ENCODE measurements at places on chromosomes 11 and 22.

GRCh38 chr11:14905104-14906033, 13.3 kb upstream of the CYP2R1 start:
- DNase-seq = peak; percentile 70

DNA sequence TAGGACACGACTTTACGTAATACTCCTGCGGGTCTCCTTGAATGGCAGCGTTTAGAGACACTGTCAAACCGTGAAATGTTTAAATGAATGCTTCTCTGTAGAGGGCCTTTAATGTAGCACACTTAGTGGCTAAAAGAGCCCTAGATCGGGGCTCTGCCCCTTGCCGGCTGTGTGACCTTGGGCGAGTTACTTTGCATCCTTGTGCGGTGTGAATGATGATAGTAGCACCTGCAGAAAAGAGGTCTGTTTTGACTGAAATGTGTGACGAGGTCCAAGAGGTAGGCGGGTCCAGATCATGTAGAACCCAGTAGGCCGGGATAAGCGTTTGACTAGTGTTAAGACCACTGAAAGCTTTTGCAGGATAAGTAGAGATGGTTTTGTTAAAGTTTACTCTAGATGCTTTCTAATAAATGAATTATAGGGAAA, 866 bp downstream of the MED17 start:
- DNase-seq = no peak

- DNase-seq = no peak
Observed at GRCh38 chr11:28619846-28620540, 511.8 kb downstream of the METTL15 start.

DNA sequence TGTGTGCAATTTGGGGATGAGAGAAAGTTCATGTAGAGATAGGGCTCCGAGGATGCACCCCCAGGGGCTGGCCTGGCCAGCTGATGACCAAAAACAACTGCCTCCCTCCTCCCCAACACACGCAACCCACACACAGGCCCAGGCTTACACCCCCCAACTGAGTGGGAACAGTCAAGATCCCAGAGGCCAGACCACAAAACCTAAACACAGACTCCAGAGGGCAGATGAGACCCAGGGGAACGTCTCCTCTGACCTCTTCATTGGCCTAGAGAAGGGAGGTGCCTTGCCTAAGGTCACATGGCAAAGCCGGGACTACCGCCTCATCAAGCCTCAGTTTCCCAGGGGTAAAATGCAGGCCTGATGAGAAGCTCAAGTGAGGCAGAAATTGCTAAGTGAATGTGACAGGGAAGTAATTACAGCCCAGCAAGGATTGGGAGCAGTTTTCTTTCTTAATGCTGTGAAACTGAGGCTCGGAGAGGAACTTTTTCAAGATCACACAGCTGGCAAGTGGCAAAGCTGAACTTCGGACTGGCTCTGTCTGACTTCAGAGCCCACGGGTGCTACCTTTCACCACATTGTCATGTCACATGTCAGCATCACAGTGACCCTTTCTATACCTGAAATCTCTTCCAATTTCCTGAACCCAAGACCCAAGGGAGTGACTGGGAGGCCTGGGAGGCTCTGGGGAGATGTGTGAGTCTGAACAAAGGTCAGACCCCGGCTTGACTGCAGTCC, 69.9 kb upstream of the WNT11 start:
- DNase-seq = no peak

- DNase-seq = peak; percentile 9
Observed at GRCh38 chr11:29448246-29448877, 568.5 kb downstream of the KCNA4 start.

- DNase-seq = no peak
Observed at GRCh38 chr22:18091916-18092526, 14.2 kb downstream of the PEX26 start.

DNA sequence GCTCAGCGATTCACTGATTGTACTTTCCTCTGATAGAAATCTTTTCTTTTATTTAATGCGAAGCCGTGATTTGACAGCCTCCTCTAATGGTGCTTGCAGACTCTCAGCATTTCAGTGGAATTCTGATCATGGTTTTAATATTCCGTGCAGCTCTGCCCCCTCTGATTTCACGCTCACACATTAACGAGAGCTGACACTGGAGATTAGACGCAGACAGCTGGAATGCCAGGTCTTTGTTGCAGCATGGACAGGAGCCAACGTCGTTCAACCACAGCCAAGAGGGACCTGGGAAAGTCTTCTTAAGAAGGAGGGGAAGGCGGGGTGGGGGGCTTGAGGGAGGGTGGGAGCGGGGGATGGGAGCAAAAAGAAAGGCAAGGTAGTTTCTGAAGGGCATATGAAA, 186.4 kb downstream of the BLID start:
- no peak for DNase-seq

GRCh38 chr11:3799873-3800272, 2.5 kb upstream of the NUP98 start:
- DNase-seq = no peak

- no peak for DNase-seq
Observed at GRCh38 chr22:16914006-16914405, 88.8 kb upstream of the XKR3 start.

- peak; percentile 62 for DNase-seq
Observed at GRCh38 chr22:36328635-36329253, 59.0 kb downstream of the MYH9 start.

DNA sequence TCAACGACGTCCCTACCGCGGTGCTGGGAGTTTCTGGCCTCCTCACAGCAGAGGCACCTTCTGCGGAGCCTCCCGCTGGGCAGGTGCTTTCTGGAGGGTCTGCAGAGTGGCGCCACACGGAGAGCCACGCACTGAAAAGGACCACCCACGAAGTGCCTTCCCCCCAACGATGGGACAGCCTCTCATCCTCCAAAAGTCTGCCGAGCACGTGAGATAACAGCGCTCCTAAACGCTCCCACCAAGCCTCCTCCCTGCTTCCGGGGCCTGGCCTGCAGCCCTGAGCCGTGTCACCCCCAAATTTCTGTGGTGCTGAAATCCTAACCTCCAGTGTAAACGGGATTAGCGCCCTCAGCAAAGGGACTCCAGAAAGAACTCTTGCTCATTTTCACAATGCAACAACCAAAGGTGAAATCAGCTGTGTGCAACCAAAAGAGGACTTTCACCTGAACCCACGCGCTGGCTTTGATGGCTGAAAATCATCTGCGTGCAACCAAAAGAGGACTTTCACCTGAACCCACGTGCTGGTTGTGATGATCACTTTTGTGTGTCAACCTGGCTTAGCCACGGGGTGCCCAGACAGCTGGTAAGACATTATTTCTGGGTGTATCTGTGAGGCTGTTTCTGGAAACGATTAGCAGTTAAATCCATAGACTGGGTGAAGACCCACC, 924.6 kb downstream of the BRD1 start:
- DNase-seq = no peak

- no peak for DNase-seq
Observed at GRCh38 chr11:19673924-19674729, 38.5 kb upstream of the NAV2 start.

DNA sequence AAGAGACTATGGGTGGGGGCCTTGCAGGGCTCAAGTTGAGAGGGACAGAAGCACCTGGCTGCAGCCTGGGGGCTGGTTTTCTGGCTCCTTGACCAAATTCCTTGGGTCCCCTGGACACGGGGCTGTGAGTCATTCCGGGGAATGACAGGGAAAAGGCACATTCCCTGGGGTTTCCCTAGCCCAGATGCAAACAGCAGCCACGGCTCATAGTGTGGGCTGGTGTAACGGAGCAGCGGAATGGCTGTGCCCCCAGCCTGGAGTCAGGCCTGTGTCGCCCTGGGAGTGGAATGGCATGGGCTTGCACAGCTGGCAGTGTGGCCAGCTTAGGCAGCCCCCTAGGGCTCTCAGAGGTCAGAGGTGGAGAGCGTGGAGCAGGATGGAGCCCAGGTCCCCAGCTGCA, 77.6 kb upstream of the KCNQ1OT1 start:
- DNase-seq = no peak

DNA sequence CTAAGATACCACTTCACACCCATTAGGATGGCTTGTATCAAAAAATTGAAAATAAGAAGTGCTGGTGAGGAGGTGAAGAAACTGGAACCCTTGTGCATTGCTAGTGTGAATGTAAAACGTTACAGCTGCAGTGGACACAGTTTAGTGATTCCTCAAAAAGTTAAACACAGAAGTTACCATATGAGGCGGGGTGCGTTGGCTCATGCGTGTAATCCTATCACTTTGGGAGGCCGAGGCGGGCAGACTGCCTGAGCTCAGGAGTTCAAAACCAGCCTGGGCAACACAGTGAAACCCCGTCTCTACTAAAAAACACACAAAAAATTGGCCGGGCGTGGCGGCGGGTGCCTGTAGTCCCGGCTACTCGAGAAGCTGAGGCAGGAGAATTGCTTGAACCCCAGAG, 43.5 kb downstream of the SGSM3 start:
- DNase-seq = no peak

GRCh38 chr22:30234786-30235470, 11.6 kb downstream of the LIF start:
- DNase-seq = no peak

DNA sequence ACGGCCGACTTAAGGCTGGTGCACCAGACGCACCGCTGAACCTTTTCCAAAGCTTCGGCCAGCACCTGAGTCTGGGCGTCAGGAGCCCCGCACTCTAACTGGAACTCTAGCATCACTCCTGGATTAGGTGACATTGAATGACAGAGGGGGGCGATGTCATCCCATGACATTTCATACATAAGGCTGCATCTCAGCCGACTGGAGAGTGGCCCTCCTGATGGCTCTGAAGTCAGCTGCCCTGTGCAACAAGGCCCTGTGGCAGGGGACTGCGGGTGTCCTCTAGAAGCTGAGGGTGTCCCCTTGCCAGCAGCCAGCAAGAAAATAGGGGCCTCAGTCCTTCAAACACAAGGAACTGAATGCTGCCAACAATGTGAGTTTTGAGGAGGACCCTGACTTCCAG, 10.1 kb upstream of the FADS3 start:
- no peak for DNase-seq

GRCh38 chr22:29197096-29197495, 8.6 kb upstream of the EMID1 start:
- no peak for DNase-seq

GRCh38 chr11:59226396-59226795, 13.7 kb upstream of the MPEG1 start:
- no peak for DNase-seq

- DNase-seq = no peak
Observed at GRCh38 chr22:48804811-48805301, 1022.8 kb downstream of the BRD1 start.

DNA sequence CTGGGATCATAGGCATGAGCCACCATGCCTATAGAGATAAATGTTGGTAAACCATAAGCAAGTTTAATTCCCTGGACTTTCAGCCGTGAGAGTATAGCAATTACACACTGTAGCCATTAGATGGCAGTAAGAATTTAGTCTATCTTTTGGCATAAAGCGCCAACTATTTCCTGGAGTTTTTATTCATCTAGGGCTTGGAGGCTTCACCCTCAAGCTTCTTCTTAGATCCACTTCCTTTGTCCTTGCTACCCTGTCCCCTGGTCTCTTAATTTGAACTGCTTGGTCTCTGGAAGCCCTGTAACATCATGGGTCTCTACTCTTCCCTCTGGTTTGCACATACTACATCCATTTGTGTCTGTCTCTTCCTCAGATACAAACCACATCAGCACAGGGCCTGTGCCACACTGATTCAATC, 38.2 kb downstream of the OR10A6 start:
- peak; percentile 65 for DNase-seq

DNA sequence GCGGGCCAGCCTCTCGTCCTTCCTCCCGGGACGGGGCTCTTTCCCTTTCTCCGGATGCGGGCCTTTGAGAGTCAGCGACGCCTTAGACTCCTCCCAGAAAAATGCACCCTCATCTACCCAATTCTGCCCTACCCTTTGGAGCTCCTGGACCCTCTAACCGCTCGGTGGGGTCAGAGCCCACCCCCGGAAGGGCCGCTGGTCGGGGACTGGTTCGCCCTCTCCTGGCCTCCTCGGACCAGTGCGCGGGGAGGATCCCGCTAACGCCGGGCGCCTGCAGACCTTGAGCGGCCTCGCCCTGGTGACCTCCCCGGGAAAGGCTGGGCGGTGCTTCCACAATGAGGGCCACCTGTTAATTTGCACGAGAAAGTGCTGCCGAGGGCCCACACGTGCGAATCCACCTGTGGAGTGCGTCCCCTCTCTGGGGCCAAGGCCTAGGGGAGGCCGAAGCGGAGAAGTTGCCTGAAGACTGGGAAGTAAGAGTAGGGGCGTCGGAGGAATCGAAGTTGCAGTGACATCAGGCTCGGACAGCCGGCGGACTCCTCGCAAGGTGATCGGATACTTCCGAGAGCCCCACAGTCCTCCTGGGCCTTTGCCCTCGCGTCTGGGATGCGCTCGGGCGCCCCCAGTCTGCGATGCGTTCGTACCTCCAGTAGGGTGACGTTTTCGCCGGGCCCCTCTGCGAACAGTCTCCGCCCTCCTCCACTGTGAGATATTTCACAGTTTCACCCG, 61.5 kb downstream of the ENDOD1 start:
- DNase-seq = peak; percentile 90

DNA sequence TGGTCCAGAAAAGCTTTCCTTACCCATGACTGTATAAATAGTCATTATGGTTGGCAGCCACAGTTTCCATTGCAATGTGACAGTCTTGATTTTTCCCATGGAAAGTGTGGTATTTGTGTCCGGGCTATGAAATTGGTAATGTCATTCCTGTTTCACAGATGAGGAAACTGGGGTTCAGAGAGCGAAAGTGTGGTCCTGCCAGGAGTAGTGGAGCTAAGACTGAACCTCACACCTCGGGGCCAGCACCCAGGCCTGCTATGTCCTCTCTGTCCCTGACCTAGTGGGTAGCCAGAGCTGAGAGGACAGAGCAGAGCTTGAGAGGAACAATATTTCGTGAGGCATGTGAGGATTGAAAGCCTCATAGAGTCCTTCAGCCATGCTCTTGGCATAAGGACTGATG, 1.2 kb upstream of the YDJC start:
- no peak for DNase-seq

GRCh38 chr22:35482311-35482710, 58.3 kb upstream of the RASD2 start:
- DNase-seq = no peak
